ENCODE measurements at places on chromosomes 3 and 15.

- no peak for DNase-seq
Measured at GRCh38 chr3:173793963-173794362, 396.4 kb downstream of the NLGN1 start.

DNA sequence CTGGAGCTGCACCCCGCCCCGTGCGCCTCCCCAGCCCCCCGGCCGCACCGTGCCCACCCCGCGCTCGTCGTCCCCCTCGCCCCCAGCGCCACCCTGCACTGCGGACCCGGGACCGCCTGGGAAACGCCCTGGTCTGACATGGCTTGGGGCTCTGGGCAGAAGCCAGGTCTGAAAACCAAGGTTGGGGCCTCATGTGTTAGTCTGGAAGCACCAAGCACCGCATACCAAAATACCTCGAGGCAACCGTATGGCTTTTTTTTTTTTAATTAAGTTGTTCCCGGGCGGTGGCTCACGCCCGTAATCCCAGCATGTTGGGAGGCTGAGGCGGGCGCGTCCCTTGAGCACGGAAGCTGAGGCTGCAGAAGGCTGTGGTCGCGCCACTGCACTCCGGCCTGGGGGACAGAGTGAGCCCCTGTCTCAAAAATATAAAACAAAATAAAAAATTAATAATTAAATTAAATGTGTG, 91.5 kb upstream of the CHD2 start:
- no peak for DNase-seq

DNA sequence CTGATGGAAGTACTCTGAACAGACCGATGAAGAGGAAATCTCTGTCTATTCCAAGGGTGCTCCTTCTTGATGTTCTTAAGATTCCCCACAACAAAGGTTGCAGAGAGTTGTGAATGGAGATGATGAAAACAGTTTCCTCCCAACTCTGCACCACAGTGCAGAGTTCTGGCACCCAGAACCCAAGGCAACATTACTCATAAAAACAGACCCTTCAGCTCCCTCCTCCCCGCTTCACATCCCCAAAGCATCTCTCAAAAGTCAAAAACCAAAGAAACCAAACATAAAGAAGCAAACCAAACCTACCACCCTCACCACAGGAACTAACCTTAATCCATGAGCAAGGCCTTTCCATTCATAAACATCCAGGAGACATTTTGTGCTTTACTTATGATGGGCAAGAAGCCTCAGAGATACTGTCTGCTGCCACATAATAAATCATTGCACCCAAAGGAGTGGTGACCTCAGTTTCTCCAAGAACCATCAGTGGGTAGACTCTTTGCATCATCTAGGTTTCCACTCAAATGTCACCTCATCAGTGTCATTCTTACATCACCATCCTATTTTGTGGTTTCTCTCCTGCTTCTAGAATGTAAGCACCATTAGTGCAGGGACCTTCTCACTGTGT, 13.2 kb downstream of the PCOLCE2 start:
- DNase-seq, result no peak

DNA sequence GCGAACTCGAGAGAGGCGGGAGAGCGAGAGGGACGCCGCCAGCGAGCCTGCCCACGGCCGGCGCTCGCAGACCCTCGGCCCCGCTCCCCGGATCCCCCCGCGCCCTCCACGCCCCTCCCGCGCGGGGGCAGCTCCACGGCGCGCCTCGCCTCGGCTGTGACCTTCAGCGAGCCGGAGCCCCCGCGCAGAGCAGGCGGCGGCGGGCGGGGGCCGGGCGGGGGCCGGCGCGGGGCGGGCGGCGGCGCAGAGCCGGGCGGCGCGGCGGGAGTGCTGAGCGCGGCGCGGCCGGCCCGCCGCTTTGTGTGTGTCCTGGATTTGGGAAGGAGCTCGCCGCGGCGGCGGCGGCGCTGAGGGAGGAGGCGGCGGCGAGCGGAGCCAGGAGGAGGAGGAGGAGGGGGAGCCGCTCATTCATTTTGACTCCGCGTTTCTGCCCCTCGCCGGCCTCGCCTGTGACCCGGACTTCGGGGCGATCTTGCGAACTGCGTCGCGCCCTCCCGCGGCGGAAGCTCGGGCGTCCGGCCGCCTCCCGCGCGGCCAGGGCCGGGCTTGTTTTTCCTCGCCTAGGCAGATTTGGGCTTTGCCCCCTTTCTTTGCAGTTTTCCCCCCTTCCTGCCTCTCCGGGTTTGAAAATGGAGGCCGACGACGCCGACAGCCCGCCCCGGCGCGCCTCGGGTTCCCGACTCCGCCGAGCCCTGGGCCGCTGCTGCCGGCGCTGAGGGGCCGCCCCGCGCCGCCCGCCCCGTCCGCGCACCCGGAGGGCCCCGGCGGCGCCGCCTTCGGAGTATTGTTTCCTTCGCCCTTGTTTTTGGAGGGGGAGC, 524 bp downstream of the IGF1R start:
- DNase-seq, result peak; percentile 50

GRCh38 chr3:115996420-115997108, 373.3 kb downstream of the GAP43 start:
- no peak for DNase-seq

- DNase-seq, result no peak
Measured at GRCh38 chr15:61936528-61937195, 123.6 kb downstream of the VPS13C start.

GRCh38 chr3:99863588-99863987, 45.9 kb downstream of the CMSS1 start:
- no peak for DNase-seq

DNA sequence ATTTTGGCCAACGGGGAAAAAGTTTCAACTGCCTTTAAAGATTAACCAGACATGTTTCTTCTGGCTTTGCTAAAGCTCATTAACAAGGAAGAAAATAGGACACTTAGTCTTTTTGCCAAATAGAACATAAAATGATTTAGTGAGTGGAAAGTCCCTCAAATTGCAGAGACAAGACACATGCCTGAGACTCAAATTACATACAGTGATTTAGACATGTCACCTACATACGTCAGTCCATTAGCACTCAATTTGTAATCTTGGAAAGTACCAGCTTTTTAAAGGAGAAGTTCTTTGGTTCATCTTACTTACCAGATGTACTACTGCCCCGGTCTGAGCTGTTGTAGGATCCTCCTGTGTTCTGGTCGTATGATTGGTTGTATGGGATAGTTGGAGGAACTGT, 1134.2 kb downstream of the ROBO1 start:
- DNase-seq, result no peak

DNA sequence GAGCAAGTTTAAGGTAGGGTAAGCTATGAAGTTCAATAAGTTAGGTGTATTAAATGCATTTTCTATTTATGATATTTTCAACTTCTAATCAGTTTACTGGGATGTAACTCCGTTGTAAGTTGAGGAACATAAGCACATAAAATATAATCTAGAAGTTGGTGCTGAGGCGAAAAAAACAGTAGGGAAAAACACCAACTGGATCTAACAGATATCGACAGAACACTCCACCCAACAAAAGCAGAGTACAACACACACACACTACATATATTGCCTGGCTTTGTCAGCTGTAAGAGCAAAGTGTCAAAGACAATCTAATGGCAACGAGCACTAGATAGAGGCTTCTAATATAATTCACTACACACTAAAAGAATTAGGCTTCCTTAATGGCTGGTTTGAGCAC, 8.4 kb downstream of the PIK3R4 start:
- no peak for DNase-seq

DNA sequence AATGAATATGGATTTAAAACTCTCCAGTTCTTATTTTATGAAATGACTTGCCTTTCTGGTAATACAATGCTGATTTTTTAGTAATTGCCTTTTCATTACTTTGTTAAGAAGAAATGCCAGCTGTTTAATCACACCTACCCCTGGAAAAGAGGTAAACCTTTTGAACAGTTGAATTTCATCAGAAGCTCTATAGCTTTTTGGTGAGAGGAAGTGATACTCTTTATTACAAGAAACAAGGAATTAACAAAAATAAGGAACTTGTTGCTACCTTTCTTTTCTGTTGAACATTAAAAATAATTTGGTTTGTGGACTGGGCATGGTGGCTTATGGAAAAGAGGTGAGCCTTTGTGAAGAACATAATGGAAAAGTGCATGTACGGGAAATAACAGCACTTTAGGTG, 19.7 kb downstream of the BLOC1S6 start:
- no peak for DNase-seq

GRCh38 chr3:55191911-55192775, 264.3 kb upstream of the LRTM1 start:
- no peak for DNase-seq

DNA sequence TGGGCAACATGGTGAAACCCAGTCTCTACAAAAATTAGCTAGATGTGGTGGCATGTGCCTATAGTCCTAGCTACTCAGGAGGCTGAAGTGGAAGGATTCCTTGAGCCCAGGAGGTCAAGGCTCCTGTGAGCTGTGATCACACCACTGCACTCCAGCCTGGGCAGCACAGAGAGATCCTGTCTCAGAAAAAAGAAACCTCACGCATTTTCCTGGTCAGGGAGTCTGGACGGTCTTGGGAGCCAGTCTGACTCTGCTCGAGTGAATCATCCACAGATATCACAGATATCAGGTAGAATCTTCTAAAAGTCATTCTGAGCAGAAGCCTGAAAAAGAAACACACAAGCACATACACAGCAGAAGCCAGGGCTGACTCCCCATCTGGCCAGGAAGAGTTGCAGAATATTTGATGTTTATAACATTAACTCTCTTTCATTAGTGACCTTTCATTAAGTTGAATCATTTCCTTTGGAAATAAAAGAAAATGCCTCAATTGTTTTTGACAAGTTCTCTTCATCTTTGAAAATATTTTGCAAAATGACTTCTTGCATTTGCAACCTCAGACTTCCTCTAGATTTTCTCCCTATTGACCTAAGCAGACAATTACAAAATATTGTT, 56.5 kb upstream of the ABHD17C start:
- no peak for DNase-seq

GRCh38 chr3:39202094-39202493, 9.7 kb upstream of the XIRP1 start:
- DNase-seq, result no peak

GRCh38 chr3:42277676-42278075, 11.7 kb upstream of the CCK start:
- no peak for DNase-seq

Data from HAP-1 (cell line).